CD8-positive, alpha-beta T cell (primary cell): ENCODE measurements at places on chromosomes 16 and 17. TPM values are rescaled to one million over a fixed set of nuclear protein-coding genes. Genes with fewer than 3 reads are reported as not detected.

DNA sequence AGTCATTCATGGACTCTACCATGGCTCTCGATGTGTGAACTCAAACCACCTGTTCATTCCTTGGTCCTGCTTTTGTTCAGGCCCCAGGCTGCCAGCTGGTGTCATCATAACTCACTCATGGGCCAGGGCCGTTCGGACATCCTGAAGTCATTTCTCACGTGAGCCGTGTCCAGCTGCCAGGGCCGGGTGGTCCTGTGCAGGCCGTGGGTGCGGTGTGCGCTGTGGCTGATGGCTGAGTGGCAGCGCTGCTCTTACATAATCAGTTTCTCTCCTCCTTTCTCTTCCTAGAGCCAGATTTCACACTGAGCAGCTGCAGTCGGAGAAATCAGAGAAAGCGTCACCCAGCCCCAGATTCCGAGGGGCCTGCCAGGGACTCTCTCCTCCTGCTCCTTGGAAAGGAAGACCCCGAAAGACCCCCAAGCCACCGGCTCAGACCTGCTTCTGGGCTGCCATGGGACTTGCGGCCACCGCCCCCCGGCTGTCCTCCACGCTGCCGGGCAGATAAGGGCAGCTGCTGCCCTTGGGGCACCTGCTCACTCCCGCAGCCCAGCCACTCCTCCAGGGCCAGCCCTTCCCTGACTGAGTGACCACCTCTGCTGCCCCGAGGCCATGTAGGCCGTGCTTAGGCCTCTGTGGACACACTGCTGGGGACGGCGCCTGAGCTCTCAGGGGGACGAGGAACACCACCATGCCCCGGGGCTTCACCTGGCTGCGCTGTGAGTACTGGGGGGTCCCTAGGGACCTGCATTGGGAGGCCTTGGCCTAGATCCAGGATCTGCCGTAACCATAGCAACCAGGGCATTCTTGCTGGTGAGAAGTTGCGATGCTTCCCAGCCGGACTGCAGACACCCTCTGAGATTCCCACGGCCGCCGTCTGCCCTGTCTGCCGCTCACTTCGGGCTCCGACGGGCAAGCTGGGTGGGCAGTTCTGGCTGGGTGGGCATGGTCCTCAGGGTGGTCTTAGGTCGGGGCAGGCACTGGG, at the start of gene IL34:
Gene IL34 (plus strand): TSS at position 300 of the 982 bp plus-strand sequence. CDS start 389 bp downstream, at position 689.
- no peak for DNase-seq

- no peak for DNase-seq
Observed at GRCh38 chr17:72122765-72123529, 2.1 kb downstream of the SOX9 start.

Gene PRSS53
- 5.9 TPM for total RNA-seq

Gene NTN1
- total RNA-seq = 0.08 TPM

GRCh38 chr16:839643-840408, 39.3 kb upstream of the GNG13 start:
- DNase-seq = no peak

DNA sequence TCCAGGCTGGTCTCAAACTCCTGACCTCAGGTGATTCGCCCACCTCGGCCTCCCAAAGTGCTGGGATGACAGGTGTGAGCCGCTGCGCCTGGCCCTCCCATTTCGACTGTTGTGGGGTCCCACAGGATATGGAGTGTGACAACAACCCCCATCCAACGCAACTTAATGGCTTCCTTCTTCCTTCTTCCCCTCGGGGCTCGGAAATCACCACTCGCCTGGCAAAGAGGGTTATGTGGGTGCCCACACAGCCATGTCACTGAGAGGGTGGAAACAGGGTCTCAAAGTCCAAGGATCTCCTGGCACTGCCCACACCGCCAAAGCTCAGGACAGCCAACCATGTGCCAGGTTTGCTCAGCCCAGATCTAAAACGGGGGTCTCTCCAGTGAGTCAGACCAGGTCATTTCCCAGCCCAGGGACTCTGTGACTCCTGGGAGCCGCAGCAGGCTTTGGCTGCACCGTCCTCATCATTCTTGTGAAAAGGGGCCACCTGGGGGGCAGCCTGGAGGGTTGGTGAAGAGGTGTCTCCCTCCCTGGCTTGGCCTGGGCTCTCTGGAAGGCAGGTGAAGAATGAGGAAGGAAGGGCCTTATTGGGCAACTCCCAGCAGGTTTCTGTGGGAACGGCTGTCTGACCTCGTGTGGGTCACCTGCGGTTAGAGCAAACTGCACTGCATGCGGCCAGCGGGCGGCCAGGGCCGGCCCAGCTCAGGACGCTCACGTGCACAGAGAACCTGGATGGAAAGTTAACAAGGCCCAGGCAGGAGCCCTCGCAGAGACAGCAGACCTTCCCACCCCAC, 25.3 kb upstream of the LITAF start:
- no peak for DNase-seq

DNA sequence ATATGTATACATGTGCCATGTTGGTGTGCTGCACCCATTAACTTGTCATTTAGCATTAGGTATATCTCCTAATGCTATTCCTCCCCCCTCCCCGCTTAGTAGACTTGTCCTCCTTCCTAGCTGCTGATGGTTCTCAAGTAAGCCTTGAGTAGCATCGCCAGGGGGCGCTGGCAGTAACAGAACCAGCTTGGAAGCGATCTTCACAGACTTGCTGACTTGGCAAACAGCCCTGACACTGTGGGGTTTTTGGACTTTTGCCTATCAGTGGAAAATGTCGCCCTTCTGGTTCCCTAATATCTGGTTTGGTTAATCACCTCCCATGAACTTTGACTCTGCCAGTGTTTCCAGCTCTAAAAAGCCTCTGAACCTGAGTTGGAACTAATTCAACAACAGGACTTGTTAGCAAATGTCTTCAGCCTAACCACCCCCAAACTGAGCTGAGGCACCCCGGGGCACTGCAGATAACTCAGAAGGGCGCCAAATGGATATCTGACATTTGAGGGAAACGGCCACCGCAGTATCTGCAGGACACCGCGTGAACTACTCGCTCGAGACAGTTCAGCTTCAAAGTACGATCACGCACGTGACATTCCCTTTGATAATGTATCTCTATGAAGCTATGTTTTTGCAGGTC, 15.4 kb upstream of the SPATA32 start:
- peak; percentile 93 for DNase-seq

DNA sequence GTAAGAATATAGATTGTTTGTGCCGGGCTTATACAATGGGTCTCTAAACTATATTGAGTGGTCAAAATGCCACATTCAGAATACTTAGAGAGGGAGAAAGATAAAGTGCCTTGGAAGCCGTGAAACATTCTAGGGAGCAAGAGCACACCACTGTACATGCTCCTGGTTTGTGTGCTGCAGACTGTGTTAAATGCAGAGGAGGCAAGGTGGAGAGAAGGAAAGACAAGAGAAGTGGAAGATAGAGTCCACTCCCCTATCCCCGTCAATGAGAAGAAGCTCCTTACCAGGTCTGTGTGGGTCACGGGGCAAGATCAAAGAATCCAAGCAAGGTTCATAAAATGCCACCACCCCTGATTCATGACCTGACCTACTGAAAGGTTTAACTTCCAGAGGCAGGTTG, 267.1 kb upstream of the TBX2 start:
- DNase-seq = no peak

- no peak for DNase-seq
Observed at GRCh38 chr16:84150926-84151325, 5.8 kb downstream of the DNAAF1 start.

DNA sequence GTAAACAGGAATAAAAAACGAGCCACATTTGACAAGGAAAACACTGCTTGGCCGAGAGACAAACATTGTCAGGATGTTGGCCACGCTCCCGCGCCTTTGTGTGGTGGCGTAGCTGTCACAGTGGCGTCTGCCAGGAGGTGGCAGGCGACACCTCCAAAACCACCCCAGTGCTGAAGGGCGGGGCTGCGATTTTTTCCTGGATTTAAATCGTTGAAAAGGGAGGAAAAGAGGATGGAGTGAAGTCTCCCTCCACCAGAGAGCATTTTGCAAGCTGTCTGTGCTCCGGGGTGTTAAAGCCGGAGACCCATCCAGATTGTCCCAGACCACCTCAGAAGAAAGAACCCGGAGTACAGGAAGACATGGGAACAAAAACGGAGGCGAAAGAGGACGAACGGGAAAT, 12.7 kb downstream of the MRM3 start:
- peak; percentile 15 for DNase-seq

Gene SLC47A2
- not detected for total RNA-seq

DNA sequence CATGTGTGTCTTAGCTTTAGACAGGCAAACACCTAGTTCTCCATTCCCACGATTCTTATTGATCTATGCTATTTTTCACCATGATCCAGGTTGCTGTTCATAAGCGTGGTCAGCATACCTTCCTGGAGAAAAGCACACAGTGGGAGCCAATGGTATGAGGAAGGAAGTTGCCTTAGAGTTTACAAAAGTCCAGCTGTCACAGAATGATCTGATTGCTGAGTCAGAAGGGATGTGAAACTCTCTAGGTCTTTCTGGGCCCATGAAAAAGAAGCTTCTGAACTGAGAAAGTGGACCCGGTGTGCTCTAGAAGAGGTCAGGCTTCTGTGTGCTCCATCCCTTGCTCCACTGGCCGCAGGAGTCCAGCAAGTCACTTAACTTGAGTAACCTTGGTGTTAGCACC, 71.0 kb upstream of the CCL1 start:
- no peak for DNase-seq

GRCh38 chr17:55625521-55625920, 97.1 kb downstream of the TMEM100 start:
- DNase-seq = no peak

Gene TAT
- not detected for total RNA-seq

- peak; percentile 82 for DNase-seq
Observed at GRCh38 chr17:49567871-49568694, 7.6 kb upstream of the NXPH3 start.

Gene KRTAP4-1
- total RNA-seq = not detected

DNA sequence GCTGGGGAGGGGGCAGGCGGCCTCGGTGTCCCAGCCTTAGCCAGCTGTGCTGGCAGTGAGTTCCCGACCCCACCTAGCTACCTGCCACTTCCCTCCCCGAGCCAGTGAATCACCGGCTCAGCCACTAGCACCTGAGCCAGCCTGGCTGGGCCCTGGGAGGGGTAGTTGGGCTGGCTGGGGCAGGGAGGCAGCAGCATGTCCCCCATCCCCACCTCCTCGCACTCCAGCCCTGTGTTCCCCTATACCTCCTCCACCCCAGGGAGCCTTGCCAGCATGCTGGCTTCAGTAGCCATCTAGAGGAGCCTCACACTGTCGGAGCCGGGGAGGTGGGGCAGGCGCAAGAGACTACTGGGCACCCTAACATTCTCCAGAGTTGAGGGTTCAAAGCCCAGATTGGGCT, 2.8 kb downstream of the EVPL start:
- DNase-seq = no peak

DNA sequence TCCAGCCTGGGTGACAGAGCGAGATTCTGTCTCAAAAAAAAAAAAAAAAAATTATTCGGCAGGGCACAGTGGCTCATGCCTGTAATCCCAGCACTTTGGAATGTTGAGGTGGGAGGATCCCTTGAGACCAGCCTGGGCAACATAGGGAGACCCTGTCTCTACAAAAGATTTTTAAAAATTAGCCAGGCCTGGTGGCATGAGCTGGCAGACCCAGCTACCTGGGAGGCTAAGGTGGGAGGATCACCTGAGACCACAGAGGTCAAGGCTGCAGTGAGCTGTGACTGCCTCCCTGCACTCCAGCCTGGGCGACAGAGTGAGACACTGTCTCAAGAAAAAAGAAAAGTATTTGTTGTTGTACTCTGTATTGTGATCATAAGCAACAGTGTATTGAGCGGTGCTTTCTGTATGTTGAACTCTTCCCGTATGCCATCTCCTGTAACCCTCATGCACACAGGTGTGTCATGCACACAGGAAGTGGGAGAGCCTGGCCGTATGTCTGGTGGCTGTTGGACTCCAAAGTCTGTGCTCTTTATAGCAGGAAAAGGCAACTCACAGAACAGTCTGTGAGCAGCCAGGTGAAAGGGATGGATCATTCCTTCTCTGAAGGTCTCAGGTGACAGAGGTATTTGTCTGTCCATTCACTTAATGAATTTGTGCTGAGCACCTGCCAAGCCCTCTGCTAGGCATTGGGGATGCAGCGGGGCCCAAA, 17.1 kb downstream of the CDH1 start:
- DNase-seq = no peak

GRCh38 chr16:85056211-85056748, 28.7 kb downstream of the KIAA0513 start:
- DNase-seq = no peak

Gene NTHL1
- total RNA-seq = 2.0 TPM

DNA sequence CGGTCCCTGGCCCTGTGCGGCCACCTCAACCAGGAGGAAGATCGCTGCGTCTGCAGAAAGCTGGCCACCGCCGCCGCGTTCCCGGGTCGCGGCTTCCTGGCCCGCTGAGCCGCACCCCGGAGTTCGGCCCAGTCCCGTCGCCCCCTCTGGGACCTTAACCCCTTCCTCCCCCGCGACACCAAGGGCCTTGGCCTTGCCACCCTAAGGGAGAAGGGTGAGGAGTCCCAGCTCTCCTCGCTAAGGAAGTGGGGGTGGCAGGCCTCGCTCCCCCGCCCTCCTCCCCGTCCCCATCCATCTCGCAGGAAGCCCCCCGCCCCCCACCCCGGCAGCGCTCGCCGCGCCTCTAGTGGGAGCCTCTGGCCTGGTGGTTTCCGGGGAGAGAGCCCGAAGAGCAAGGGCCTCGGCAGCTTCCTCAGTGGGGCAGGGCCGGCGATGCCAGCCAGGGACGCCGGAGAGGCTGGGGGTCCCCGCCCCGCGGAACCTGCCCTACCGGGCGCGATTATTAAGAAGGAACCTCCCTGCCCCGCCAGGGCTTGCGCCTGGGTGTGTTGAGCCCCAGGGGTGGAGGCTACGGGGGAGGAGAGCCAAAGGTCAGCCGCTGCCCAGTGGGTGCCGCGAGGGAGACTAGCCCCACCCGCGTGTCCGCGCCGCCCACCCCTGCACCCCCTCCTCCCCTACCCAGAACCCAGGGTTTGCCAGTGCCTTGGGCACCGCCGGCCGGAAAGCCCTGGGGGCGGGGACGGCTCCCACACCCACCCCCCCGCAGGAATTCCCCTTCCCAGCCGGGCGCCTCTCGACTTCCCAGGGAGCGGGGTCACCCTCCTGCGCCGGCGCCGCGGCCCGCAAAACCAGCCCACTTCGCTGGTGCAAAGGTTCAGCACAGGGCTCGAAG, 6.8 kb downstream of the CBX4 start:
- peak; percentile 37 for DNase-seq

GRCh38 chr17:9932491-9932890, 27.4 kb upstream of the RCVRN start:
- no peak for DNase-seq

DNA sequence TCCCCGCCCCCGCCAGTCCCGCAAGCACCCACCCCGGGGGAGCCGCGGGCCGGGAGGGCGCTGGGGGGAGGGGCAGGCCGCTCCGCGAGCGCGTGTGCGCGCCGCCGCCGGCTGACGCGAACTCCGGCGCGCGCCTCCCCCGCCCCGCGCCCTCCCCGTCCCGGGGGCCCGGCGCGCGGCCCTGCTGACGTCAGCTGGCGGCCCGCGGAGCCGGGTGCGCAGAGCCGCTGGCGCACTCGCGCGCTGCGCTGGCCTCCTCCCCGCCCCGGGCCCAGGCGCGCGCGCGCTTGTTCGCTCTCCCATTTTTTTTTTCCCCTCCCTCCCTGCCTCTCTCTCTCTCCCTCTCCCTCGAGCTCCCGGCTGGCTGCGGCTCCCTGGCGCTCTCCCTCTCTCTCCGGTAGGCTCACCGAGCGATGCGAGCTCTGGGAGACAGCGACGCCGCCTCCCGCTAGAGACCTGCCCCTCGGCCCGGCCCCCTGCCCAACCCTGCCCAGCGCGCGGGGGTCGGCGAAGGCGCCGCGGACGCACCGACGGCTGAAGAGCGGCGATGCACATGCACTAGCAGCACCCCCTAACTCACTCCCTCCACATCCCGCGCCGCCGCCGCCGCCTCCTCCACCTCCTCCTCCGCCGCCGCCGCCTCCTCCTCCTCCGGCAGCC, at the start of gene GNAO1:
Gene GNAO1 (plus strand): TSS at position 334 of the 660 bp plus-strand sequence. CDS start 747 bp downstream, outside the sequence.
- peak; percentile 41 for DNase-seq
